HepG2 (cell line): ENCODE measurements at places on chromosomes 2 and 18. TPM values are rescaled to one million over a fixed set of nuclear protein-coding genes. Genes with fewer than 3 reads are reported as not detected.
A peak's percentile ranks its signal among the peaks of the same experiment; 100 is the strongest.

Gene TMEM163
- total RNA-seq, result not detected in 2 replicates

Gene SCN2A
- total RNA-seq, result 0.17 and 0.20 TPM in 2 replicates

Gene MOGAT1
- 1.3 and 4.3 TPM in 2 replicates for total RNA-seq

- peaks cover 45% of the 10 kb centered on the region for H3K4me1 ChIP-seq
- no peaks in the 10 kb centered on the region; the same call in 2 of the 3 replicates for H3K27me3 ChIP-seq
- H3K4me3 ChIP-seq, result peak overlapping the region; percentile 19; the same call in 1 of the 2 replicates
- DNase-seq, result peak; percentile 55
Measured at GRCh38 chr2:203018181-203018580, 3.5 kb downstream of the NBEAL1 start.

GRCh38 chr2:132740081-132740720 is 70.2 kb upstream of the LYPD1 start:
- no peaks in the 10 kb centered on the region for H3K27me3 ChIP-seq
- no peak for DNase-seq
- no peaks in the 10 kb centered on the region for H3K4me1 ChIP-seq

GRCh38 chr2:28209261-28209691 is 183.4 kb upstream of the FOSL2 start:
- no peak overlapping the region for H3K4me3 ChIP-seq
- no peaks in the 10 kb centered on the region for H3K36me3 ChIP-seq
- peaks cover 5% of the 10 kb centered on the region; the same call in 1 of the 2 replicates for H3K4me1 ChIP-seq

DNA sequence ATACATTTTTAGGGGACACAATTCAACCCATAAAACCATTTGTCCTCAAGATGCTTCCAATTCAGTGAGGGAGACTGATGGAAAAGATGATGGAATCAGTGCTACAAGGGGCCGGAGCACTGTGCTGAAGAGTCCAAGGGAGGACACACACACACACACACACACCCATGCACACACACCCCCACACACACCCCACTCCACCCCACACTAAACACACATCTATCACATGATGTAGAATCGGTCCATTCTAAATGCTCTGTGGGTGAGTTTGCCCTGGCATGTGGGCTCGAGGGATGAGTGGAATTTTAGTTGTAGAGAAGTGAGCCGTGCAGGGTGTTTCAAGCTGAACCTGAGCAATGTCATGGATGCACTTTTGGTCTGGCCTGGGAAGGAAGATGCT is 41.1 kb downstream of the PRKCE start:
- no peaks in the 10 kb centered on the region for H3K36me3 ChIP-seq
- H3K27ac ChIP-seq, result no peak overlapping the region
- no peak for DNase-seq
- H3K27me3 ChIP-seq, result no peaks in the 10 kb centered on the region; the same call in 1 of the 2 replicates

DNA sequence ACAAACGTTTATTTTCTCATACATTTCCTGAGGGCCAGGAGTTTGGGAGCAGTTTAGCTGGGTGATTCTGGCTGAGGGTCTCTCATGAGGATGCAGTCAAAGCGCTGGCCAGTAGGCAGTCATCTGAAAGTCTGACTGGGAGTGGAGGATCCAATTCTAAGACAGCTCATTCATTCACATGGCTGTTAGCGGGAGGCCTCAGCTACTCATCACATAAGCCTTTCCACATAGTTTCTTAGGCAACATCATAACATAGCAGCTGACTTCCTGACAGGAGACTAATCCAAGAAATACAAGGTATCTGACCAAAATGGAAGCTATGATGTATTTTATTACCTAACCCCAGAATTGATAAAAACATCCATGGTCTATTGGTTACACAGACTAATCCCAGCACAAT is 2.9 kb upstream of the MRPL44 start:
- H3K4me3 ChIP-seq, result no peak overlapping the region
- peak; percentile 14 for DNase-seq
- no peaks in the 10 kb centered on the region; the same call in 2 of the 3 replicates for H3K27me3 ChIP-seq
- peaks cover under 1% of the 10 kb centered on the region for H3K36me3 ChIP-seq
- no peak overlapping the region for H3K27ac ChIP-seq
- H3K4me1 ChIP-seq, result peaks cover 51% of the 10 kb centered on the region

DNA sequence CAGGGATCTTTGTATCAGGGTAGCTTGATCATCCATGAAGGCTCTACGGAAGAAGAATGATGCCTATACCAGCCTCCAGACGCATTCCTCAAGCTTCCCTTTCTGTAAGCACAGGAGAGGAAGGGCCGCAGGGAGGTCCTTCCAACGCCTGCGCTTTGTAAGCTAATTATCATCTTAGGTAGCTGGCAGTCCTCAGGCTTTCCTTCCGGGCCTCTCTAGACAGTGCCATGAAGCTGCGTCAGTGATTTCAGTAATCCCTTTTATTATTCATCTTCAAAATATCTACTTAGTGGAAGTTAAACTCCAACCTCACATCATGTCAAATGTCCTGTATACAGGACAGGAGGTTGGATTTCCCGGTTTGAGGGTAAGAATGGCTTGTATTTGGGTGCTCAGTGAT is 92.3 kb downstream of the ETAA1 start:
- no peaks in the 10 kb centered on the region for H3K36me3 ChIP-seq
- H3K27ac ChIP-seq, result no peak overlapping the region
- no peaks in the 10 kb centered on the region for H3K27me3 ChIP-seq
- no peaks in the 10 kb centered on the region for H3K4me1 ChIP-seq
- no peak for DNase-seq

GRCh38 chr2:5111581-5111980 is 580.6 kb upstream of the SOX11 start:
- DNase-seq, result no peak
- H3K27me3 ChIP-seq, result no peaks in the 10 kb centered on the region
- H3K4me1 ChIP-seq, result no peaks in the 10 kb centered on the region
- no peak overlapping the region for H3K27ac ChIP-seq
- no peaks in the 10 kb centered on the region for H3K36me3 ChIP-seq

- H3K36me3 ChIP-seq, result no peaks in the 10 kb centered on the region
- no peak overlapping the region for H3K27ac ChIP-seq
- DNase-seq, result no peak
- H3K4me3 ChIP-seq, result no peak overlapping the region
Measured at GRCh38 chr2:45930396-45930792, 278.9 kb downstream of the PRKCE start.
